ENCODE measurements at places on chromosomes 3 and 15.

DNA sequence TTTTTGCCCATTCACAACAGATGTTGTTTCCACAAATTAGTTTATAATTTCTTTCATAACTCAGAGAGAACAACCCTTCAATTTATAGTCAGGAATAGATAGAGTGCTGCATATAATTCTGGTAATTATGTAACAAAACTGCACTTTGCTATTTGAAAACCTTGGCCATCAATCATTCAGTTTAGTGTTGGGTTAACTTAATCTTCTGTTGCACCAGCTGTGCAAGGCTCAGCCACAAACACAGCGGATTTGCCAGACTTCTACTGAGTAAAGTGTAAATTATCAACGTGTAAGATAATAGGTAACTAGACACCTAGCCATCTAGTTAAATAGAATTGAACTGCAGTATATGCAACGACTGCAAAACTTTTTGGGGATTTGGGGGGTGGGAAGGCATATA lies 1064.3 kb upstream of the EPHA6 start:
- DNase-seq, result peak; percentile 16

DNA sequence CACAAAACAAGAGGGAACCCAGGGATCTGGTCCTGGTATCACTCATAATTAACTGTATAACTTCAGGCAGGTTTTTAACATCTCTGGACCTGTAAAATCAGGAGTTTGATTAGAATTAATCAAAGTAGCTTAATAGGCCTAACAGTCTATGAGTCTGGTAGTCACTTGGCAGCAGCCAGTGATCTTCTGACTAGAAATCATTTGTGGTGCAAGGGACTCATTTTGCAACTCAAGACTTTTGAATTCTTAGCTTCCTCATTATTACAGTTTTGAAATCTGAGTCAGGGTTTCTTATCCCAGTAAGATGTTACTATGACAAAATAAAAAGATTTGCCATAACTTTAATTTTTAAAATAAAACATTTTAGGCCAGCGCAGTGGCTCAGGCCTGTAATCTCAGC lies 70.8 kb downstream of the TMCC1 start:
- DNase-seq, result no peak

DNA sequence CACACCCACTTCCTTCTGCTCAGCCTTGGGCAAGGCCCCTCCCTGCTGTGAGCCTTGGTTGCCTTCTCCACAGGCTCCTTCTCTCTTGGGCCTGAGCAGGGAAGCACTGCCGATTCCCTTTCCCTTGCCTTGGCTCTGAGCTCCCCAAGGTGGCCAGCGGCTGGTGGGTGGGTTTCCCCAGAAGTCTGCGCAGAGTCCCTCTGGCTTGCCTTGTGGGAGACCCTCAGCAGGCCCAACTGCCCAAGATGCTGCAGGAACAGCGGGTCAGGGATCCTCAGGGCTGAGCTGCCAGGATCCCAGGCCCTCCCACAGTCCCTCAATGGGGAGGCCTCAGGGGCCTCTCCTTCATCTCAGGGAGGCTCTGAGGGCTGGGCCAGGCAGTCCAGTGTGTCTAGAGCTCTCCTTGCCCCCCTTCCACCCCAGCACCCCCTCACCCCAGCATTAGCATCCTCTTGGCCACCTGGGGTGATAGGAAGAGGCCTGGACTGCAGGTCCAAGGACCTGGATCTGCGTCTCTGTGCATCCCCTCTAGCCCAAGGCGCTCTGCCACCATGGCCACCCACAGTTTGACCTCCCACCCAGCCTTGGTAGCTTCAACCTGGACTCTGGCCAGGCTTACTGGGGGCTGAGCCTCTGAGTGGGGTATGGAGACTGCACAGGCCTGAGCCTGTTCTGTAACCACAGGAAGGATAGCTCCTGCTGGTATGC lies 68.6 kb downstream of the EXOG start:
- DNase-seq, result no peak

- no peak for DNase-seq
These were observed 141.7 kb downstream of the TIGIT start for GRCh38 chr3:114435386-114436115.
